ENCODE measurements at places on chromosomes 3 and 15.

DNA sequence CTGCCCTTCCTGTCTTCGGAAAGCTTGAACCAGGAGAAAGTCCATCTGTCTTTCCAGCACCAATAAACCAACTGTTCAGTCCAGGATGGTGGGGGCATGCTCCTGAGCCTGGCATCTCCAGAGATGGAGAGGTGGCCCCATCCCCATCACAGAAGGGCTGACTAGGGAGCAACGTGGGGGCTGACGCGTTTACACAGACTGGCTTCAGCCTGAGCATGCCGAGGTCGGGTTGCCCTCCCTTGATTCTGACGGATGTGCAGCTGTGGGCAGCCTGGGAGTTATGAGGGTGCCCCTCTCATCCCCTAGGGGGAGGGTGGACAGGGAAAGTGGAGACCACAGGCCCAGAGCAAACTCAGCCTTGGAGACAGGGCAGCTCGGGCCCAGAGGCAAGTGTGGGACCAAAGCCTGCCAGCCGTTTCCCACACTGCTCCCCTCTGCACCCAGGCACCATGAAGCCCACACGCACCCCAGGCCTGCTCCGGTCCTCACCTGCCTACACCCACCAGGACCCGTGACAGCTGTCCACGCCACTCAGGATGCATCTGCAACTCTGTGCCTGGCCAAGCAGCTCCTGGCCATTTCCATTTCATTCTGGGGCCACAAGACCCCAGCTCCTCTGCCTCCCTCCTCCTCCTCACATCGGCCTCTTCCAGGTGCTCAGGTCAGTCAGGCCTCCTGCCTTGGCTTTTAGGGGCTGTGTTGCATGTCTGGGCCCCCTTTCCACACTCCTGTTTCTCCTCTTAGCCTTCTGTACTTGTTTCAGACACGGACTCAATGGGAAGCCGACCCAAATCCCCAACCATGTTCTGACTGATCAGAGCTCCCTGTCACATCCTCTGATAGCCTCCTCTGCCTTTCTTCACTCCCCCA lies 48.2 kb upstream of the SLC41A3 start:
- DNase-seq = no peak

DNA sequence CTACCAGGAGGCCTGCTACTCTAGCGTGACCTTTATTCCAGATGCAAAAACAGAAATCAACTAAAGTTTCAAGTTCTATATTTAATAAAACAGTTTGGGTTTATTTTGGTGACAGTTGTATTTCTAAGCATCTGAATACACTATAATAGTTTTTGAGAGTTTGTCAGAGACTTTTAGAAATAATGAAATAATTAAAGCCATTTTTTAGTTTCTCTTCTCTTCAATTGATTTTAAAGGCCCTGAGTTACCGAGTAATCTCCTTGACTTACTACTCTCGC lies 523.4 kb downstream of the CADM2 start:
- no peak for DNase-seq

DNA sequence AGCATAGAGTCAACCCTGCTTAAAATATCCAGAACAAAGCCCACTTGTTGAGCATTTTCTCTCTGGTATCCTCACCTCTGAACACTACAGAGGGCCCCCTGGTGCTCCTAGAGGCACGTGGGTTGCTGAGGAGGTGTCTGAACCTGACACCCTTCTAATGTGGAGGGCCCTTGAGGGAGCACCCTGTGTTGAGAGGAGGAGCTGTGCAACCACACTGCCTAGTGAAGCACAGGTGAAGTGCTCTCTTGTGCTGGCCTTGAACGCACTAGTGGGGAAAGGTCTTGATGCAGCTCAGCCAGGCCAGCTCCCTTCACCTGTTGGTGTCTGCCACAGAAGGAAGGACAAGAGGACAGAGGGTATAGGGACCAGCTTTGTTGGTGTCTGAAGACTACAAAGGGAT lies 51.9 kb downstream of the CCK start:
- DNase-seq = no peak

DNA sequence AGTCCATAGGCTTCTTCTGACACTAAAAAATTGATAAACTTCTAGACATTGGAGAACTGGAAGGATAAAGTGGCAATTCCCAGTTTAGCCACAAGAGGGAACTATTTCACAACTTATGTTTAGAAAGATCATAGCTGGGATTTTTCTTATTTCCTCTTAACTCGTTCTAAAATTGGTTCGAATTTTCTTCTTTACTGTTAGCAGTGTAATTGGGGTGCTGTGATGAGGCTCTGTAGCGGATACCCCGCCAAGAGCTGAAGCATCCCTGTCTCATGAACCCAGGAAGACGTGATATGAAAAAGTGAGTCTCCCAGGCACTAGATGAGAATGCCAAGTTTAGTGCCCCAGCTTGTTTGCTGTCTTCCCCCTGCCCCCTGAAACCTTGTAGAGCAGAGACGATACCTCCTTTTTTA lies 85.1 kb downstream of the PDCD6IP start:
- no peak for DNase-seq

DNA sequence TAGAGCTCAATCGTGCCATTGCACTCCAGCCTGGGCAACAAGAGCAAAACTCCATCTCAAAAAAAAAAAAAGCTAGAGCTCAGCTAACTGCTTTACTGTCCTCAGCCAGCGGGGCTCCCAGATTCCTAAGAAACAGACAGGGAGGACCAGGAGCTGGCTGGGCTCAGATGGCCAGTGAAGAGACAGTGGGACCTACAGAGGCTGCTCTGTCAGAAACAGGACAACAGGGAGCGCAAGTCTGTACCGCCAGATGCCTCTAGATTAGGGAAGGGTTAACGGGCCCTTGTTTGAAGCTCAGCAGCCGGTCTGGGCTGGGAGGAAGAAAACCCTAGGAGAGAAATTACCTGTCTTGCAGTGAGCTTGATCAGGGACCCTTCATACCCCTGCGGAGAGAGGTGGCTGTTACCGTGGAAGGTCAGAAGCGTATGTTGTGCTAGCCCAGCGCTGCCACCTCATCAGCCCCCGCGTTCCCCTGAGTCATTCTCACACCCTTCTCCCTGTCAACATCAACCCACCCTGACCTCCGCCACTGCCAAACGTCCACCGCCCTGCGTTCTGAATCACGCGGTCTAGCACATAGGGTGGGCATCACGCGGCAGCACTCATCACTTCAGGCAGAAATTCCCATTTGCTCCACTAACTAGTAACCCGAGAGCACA lies 25.3 kb downstream of the RBPMS2 start:
- DNase-seq = no peak

GRCh38 chr15:70856884-70857561 lies 3.1 kb upstream of the LARP6 start:
- DNase-seq = no peak

- no peak for DNase-seq
These were observed 38.8 kb downstream of the AKAP13 start for GRCh38 chr15:85419161-85419560.

GRCh38 chr3:11452885-11453847 lies 181.0 kb downstream of the ATG7 start:
- no peak for DNase-seq

- DNase-seq = no peak
These were observed 140.0 kb downstream of the KCNAB1 start for GRCh38 chr3:156260331-156260730.

- DNase-seq = no peak
These were observed 21.1 kb downstream of the ACAA1 start for GRCh38 chr3:38115645-38116427.

GRCh38 chr3:15633159-15633558 lies 31.6 kb downstream of the BTD start:
- no peak for DNase-seq

- DNase-seq = no peak
These were observed 153.0 kb upstream of the SMAD3 start for GRCh38 chr15:66912441-66912840.

DNA sequence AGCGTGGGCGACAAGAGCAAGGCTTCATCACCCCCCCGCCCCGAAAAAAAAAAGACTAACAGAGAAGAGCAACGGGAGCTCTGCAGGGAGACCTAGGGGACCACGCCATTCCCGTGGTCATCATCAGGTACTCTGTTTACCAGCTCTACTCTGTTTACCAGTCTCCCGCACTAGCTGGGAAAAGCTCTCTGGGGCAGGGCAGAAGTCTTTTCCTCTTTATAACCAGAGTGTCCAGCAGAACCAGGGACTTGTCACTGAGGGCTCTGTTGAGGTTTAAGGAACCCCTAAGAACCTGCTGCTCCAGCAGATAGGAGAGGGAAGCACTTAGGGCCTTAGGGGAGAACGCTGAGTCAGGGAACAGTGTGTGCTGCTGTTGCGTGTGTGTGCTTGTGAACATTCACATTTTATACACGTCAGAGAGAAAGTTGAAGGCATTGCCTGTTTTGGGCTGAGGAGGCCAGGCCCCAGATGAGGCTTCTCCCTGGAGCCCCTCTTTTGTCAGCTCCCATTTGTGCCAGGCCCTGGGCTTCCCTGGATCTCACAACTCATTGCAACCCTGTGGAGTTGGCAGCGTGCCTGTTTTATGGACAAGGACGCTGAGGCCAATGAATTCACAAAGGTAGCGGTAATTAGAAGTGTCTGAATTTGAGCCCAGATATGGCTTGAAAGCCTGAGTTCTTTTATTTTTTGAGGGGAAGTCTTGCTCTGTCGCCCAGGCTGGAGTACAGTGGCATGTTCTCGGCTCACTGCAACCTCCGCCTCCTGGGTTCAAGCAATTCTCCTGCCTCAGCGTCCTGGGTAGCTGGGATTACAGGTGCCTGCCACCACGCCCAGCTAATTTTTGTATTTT lies 24.2 kb upstream of the ERICH6 start:
- no peak for DNase-seq

DNA sequence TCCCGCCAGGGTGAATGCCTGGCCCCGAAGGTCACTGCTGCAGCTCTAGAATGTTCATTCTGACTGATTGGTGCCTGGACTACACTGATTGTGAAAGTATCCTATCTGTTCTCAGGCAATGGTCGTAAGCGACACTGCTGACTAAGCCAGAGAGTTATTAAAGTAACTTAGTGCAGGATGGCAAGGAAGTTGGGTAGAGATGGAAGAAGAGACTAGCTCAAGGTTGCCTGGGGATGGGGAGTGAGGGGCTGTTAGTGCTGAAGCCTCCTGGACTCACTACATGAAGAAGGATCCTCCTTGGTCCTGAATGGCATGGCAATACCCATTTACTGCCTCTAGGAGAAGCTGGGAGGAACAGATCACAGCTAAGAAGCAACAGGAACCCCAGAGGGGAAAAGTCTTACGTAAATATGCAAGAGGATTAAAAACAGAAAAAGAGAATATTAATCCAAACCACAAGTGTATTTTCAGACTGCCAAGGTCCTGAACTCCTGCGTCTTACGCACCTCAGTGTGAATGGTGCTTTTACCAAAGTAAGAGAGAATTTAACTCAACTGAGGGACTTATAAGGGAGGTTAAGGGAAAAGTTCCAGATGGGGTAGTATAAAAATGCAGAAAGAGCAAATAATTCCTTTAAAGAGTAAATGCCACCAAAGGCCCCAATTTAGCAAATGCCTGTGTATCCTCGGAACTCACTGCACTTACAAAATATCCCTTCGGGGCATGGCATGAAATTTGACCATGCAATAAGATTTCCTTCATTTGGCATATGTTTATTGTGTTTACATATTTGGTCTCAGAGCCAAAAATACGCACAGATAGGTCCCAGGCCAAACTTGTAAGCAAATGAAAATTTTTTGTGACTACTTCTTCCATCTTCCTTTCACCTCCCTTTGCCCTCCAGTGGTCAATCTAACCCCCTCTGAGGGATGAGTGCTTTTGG lies 64.0 kb upstream of the DGKG start:
- DNase-seq = no peak

- DNase-seq = no peak
These were observed 82.0 kb downstream of the REC114 start for GRCh38 chr15:73524919-73525318.

- DNase-seq = no peak
These were observed 8.7 kb upstream of the RPUSD3 start for GRCh38 chr3:9852528-9852927.

- no peak for DNase-seq
These were observed 19.1 kb downstream of the USP3 start for GRCh38 chr15:63523306-63523990.

DNA sequence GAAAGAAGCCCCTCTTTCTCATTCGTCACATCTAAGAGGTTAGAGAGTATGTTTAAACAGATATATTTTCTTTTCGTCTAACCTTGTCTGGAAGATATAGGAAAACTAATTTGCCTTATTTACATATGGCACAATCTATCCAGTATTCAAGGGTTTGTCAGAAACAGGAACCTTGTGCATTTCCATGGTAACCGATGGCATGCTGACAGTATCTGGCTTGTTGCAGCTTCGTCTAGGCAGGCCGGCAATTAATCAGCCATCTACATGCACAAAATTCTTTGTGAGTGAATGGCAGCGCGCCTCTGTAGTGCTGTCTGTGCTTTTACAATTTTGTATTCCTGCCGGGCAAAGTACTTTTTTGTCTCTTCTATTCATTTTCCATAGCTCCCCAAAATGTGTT lies 294.0 kb upstream of the SOX2 start:
- no peak for DNase-seq

DNA sequence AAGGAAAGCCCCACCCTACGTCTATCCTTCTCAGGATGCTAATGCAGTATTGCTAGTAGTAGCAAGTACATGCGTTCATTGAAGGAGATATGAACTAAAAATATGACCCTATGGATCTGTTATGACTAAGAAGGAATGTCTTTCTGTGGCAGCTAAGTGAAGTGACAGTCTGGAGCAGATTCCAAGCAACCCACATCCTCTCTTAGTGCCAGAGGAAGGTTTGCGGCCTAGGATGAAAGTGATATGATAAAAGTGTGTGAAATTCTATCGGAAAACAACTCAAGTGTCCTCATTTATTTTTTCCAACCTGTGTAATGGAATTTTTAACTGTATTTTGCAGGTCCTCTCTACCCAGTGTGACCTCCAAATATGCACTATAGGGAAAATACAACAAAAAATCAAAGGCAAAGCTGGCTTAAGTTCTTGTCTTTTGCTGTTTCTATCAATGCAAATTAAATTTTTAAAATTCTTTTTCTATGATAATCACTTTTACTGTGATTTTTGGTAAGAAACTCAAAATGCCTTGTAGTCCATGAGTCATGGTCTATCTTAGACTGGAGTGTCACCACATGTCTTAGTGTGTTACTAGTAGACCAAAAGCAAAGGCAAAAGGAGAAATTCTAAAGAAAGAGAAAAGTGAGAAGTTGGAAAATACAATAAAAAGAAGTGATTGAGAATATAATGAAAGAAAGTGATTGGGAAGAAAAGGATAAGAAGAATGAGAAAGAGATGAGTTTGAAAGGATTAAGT lies 161.2 kb upstream of the TMCO5A start:
- DNase-seq = no peak

DNA sequence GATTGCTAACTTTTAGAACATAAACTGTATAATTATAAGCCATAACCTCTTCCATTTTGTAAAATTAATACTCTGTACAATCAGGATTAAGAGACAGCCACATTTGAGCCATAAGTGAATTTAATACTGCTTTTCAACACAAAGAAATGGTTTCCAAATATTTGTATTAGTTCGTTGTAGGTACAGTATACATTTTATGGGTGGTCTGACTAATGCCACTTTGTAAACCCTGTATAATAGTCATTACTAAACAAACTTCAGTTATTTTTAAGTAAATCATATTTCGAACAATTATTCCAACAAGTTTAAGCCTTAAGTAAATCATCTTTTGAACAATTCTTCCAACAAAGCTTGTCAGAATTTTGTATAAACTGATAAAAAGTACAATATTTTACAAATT lies 11.0 kb downstream of the ALCAM start:
- DNase-seq = no peak

GRCh38 chr3:30848087-30848779 lies 46.2 kb downstream of the GADL1 start:
- no peak for DNase-seq

GRCh38 chr3:32285891-32286290 lies 47.4 kb downstream of the CMTM8 start:
- DNase-seq = no peak

- DNase-seq = no peak
These were observed 53.5 kb downstream of the CCDC33 start for GRCh38 chr15:74289671-74290070.
